T-helper 2 cell (primary cell): ENCODE measurements at places on chromosomes 2 and 18.

DNA sequence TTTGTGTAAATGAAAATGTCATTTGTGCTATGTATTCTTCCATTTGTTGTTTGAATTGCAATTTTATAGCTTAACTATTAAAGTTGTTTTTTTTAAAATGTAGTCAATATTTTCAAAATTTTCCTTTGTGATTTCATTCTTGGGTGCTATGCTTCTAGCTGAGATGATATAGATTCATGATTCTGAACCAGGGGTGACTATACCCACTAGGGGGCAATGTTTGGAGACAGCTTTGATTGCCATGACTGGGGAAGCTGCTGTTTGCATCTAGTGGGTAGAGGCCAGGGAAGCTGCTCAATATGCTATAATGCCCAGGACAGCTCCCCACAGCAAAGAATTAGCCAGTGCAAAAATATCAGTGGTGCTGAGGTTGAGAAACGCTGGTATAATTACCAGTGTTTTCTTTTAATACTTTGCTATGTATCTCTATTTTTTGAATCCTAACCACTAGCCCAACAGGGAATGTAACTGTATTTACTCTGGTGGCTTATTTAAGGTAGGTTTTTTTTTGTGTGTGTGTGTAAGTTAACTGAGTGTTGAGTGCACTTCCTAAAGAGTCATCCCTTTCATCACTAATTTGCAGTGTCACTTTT lies 99.7 kb downstream of the MEP1B start:
- no peak for DNase-seq

DNA sequence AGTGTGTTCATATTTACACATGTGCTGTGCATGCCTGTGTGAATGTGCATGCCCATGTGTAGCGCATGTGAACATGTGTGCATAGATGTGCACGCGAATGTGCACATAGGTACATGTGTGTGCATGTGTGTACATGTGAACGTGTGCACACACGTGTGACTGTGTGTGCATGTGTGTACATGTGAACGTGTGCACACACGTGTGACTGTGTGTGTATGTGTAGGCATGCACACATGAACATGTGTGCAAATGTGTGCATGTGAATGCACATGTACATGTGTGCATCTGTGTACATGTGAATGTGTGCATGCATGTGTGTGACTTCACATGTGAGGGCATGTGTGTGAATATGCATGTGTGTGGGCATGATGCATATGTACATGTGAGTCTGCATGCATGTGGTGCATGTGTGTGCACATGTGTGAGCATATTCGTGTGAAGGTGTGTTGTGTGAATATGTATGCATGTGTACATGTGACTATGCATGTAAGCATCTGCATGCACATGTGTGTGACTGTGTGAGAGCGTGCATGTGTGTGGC lies 122.4 kb downstream of the PTGR3 start:
- DNase-seq, result no peak

DNA sequence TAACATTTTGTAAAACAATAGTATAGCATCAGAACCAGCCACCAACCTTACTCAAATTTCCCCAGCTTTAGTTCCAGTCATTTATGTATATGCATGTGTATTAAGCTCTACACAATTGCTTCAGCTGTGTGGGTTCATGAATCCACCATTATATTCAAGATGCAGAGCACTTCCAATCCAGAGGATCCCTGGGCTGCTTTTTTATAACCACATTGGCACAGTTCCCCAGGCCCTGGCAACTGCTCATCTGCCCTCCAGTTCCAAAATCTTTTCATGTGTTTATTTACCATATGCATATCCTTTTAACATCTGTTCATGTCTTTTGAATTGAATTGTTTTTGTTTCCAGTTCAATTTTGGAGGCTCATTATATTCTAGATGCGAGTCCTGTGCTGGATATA lies 482.9 kb upstream of the HS6ST1 start:
- no peak for DNase-seq

GRCh38 chr2:132267105-132267497 lies 105.3 kb upstream of the ANKRD30BL start:
- no peak for DNase-seq

DNA sequence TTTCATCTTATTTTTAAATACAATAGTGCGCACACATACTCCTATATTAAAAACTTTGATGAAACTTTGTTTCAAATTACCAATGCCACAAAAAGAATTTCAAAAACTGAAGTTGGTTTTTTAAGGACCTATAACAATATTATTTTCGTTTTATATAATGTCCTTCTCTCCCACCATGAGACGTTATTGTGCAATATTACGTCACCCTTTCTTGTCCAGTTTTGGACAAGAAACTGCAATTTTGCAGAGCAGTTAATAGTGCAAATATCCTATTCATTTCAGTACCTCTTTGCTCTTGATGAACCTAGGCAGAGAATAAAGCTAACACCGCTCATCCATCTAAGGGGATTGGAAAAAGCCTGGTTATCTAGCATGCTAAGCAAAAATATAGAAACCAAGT lies 9.7 kb upstream of the ZNF516 start:
- DNase-seq, result no peak

GRCh38 chr2:191152482-191153240 lies 1.9 kb upstream of the STAT4 start:
- DNase-seq, result no peak

GRCh38 chr2:100418406-100418962 lies 1.0 kb upstream of the CHST10 start:
- no peak for DNase-seq

DNA sequence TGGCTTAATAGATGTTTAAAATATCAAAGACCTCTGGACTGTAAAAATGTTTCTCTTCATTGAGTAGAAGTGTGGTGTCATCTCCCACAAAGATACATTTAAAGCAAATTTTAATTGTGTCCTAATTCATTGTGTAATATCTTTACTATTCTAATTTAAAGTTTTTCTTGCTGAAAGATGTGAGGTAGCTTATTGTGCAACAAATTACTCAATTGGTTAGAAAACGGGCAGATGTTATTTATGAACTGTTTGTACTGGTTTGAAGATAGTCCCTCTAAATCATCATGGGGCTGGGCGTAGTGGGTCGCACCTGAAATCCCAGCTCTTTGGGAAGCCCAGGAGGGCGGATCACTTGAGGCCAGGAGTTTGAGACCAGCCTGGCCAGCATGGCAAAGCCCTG lies 65.3 kb downstream of the CYBRD1 start:
- no peak for DNase-seq

DNA sequence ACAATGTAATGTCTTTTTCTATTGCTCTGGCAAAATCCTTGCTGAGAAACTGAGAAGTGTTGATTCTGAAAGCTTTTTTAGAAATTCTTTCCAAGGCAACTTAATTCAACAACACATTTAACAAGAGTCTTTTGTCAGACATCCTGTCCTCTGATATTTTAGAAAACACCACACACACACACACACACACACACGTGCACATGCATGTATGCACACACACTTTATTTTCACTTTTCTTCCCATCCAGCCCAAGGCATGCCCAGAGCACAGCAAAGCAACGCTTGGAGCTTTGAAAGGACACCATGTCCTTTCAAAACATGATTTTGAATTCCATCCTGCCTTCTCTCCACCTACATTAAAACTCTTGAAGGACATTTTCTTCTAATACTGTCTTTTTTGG lies 116.1 kb downstream of the ATL2 start:
- no peak for DNase-seq

DNA sequence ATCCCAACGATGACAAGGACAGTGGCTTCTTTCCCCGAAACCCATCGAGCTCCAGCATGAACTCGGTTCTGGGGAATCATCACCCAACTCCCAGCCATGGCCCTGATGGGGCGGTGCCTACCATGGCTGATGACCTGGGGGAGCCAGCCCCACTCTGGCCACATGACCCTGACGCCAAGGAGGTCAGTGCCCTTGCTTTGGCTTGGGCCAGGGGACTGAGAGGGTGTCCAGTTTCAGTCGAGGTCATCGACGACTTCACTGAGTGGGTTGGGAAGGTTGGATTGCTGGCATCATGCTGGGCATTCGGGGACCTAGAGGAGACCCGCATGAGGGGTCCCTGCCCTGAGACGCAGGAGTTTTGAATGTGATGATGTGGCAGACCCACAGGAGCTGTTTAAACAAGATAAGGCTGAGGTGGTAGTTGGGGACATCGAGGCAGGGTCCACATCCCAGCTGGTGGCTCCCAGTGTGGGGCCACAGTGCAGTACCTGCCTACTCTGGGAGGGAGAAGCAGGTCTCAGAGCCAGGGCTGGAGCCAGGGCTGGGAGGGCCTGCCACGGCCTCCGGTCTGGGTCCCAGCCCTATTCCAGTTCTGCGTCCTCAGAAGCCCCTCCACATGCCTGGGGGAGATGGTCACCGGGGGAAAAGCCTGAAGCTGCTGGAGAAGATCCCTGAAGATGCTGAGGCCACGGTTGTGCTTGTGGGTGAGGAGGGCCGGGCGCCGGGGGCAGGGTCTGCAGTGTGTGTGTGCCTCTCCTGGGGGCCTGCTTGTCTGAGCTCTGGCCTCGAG lies 6.0 kb downstream of the SLC4A3 start:
- DNase-seq, result no peak

- DNase-seq, result no peak
These were observed 147.4 kb downstream of the ZEB2 start for GRCh38 chr2:144372410-144373080.

GRCh38 chr2:8849327-8849726 lies 11.9 kb upstream of the KIDINS220 start:
- no peak for DNase-seq

GRCh38 chr2:176079285-176079830 lies 4.4 kb downstream of the EVX2 start:
- DNase-seq, result no peak

- DNase-seq, result no peak
These were observed 35.4 kb downstream of the ARHGEF4 start for GRCh38 chr2:130871843-130872740.

- DNase-seq, result no peak
These were observed 112.9 kb upstream of the GYPC start for GRCh38 chr2:126543081-126543480.

DNA sequence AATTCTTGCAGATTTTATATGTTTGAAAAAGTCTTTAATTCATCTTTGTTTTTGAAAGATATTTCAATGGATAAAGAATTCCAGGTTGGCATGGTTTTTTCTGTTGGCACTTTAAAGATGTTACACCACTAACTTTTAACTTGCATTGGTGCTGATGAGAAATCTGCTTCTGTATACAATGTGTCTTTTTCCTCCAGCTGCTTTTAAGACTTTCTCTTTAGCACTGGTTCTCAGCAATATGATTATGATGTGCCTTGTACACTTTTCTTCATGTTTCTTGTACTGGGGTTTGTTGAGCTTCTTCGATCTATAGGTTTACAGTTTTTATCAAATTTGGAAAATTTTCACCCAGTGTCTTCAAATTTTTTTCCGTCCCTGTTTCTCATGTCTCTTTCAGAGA lies 29.2 kb downstream of the PECR start:
- DNase-seq, result no peak

GRCh38 chr18:48000701-48001100 lies 70.2 kb upstream of the SMAD2 start:
- DNase-seq, result no peak

GRCh38 chr18:4270016-4270415 lies 185.1 kb downstream of the DLGAP1 start:
- no peak for DNase-seq
